Stimulated activated CD4-positive, alpha-beta T cell treated with anti-CD3 and anti-CD28 coated beads, Interleukin-1b, Interleukin-23, amount 100 ng/mL, for 48 hours (primary cell): ENCODE measurements at places on chromosomes 4 and X.

DNA sequence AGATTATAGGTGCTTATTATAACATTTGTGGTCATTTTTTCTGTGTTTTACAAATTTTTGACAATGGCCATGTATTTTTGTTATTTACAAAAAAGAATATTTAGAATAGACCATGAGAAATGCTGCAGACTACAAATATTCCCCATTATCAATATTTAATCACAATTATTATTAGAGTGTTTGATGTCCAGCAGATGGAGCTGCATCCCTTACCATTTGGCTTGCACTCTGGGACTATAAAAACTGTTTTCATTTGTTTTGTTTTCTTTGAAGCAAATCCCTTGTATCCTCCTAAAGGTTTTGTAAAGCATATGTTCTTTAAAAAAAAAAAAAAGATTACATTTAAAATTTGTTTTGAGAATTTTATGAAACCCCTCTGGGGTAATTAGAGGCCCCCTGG is 85.6 kb upstream of the CXorf66 start:
- DNase-seq = no peak

DNA sequence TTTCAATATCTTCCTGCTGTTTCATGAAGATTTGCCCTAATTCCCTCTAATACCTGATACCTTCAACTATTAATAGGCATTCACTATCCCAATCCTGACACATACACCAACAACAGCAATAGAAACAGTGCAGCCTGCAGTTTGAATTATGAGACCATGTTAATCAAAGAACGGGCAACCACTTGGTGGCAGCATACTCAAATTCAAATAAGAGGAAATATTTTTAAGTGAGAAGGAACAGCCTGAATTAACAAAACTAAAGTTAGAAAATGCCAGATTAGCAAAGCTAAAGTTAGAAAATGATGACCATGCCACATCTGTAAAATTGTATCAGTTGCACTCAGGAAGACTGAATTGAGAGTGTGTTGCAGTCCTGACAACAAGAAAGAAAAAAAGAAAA is 204.9 kb downstream of the SMARCA1 start:
- DNase-seq = no peak

GRCh38 chr4:183987987-183988392 is 82.9 kb downstream of the STOX2 start:
- DNase-seq = no peak

GRCh38 chrX:46587158-46587557 is 13.6 kb downstream of the CHST7 start:
- DNase-seq = no peak

GRCh38 chr4:142331646-142332045 is 514.5 kb downstream of the INPP4B start:
- no peak for DNase-seq

GRCh38 chr4:74322301-74322700 is 14.0 kb downstream of the EPGN start:
- no peak for DNase-seq

DNA sequence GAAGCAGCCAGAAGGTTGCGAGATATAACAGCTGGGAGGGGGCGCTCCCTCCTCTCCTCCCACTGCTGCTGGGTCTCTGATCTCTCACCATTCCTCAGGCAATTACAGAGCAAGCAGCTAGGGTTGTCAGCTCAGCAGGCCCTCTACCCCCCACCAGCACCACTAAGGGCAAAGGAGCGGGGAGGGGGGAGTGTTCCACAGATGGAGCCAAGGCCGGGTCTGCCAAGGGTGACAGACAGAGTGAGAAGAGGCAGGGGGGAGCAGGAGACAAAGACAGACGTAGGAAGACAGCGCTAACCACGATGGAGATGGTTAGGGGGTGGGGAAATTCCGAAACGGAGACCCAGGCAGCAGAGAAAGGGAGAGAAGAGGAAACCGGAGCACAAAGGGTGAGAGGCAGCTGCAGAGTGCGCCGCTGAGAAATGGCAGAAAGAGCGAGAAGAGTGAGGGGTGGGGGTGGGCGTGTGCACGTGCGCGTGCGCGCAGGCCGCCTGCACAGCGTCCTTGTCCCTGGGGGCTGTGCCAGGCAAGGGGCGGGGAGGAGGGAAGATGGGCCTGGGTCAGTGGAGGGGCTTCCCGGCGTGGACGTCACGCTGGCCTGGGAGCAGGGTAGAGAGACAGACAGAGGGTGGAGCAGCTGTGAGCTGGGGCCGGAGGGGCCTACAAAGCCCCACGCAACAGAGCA is 6.9 kb downstream of the L1CAM start:
- no peak for DNase-seq

GRCh38 chr4:27428661-27429060 is 568.0 kb downstream of the STIM2 start:
- no peak for DNase-seq

GRCh38 chrX:119067023-119067739 is 5.6 kb upstream of the CT47C1 start:
- DNase-seq = peak; percentile 43

DNA sequence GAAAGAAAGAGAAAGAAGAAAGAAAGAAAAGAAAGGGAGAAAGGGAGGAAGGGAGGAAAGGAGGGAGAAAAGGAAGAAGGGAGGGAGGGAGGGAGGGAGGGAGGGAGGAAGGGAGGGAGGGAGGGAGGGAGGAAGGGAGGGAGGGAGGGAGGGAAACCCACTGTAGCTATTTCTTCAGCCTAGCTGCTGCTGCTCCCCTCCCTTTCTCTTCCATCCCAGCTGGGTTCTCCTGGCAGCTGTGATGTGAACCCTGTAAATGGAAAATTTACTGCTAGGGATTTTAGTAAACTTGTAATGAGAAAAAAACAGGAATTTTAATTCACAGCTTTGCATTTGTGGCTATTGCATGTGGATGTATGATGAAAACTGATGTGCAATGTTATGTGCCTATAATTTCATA is 8.0 kb downstream of the NR0B1 start:
- no peak for DNase-seq

- no peak for DNase-seq
Measured at GRCh38 chr4:117357437-117357836, 272.1 kb upstream of the TRAM1L1 start.

DNA sequence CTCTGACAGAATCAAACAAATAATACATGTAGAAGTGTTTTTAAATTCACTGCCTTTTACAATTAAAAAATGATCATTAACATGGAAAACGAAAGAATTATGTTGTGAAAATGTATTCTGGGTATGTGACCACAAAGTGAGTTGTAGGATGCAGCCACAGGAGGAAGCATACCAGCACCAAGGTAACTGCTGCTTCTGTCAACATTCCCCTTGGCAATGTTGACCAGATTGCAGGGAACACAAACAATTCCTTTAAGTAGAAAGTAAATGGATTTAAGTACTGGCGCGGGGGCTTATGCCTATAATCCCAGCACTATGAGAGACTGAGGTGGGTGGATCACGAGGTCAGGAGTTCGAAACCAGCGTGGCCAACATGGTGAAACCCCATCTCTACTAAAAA is 1877.9 kb upstream of the PCDH7 start:
- DNase-seq = no peak

GRCh38 chrX:39755143-39756032 is 342.4 kb downstream of the BCOR start:
- DNase-seq = no peak

DNA sequence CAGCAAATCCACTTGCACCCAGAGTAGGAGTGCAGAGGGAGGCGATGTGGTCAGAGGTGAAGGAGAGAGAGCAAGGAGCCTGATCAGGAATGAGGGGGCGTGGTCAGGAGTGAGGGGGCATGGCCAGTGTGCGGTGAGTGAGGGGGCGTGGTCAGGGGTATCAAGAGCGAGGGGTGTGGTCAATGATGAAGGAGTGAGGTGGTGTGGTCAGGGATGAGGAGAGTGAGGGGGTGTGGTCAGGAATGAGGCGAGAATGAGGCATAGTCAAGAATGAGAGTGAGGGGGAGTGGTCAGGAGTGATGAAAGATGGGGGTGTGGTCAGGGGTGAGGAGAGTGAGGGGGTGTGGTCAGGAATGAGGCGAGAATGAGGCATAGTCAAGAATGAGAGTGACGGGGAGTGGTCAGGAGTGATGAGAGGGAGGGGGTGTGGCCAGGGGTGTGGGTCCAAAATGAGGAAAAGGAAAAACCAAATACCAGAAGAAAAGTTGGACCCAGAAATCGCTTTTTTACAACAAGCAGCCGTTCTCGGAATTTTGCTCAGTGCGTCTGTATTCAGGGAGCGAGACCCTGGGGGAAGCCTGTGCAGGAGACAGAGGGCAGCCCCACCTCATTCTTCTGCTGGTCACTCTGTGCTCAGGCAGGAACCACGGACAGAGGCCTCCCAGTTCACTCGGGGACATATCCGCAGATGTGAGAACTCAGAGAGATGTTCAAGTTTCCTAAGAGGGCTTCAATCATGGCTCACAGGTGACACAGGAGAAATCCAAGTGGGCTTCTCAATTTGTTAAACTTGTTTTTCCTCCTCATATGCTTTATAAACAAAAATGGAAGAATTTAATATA is 47.5 kb downstream of the MAGEA1 start:
- peak; percentile 7 for DNase-seq

- no peak for DNase-seq
Measured at GRCh38 chr4:74716436-74716765, 77.9 kb downstream of the BTC start.

DNA sequence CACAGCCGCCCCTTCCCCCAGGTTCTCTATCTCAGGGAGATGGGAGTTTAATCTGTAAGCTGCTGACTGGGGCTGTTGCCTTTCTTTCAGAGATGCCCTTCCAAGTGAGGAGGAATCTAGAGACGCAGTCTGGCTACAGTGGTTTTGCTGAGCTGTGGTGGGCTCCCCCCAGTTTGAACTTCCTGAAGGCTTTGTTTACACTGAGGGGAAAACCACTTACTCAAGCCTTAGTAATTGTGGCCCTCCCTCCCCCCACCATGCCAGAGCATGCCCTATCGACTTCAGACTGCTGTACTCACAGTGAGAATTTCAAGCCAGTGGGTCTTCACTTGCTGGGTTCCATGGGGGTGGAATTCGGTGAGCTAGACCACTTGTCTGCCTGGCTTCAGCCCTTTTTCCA is 131.3 kb downstream of the FAAH2 start:
- DNase-seq = no peak

GRCh38 chrX:138897621-138898492 is 186.3 kb upstream of the FGF13 start:
- no peak for DNase-seq

DNA sequence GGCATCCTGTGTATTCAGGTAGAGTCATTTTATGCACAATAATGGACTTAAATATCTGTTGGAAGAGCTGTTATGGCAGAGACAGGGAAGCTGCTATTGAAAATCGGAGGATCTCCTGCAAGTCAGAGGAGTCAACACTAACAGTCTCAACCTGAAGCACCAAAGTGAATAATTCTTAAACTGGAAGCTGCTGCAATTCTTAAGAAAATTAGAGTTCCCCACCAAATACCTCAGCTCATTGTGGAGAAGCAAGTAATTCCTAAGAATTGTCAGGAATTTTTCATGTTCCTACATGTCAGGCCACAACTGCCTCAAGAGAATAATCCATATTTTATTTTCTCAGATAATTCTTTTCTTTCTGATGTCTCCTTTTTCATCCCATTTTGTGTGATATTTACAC is 892.6 kb upstream of the LCORL start:
- no peak for DNase-seq

DNA sequence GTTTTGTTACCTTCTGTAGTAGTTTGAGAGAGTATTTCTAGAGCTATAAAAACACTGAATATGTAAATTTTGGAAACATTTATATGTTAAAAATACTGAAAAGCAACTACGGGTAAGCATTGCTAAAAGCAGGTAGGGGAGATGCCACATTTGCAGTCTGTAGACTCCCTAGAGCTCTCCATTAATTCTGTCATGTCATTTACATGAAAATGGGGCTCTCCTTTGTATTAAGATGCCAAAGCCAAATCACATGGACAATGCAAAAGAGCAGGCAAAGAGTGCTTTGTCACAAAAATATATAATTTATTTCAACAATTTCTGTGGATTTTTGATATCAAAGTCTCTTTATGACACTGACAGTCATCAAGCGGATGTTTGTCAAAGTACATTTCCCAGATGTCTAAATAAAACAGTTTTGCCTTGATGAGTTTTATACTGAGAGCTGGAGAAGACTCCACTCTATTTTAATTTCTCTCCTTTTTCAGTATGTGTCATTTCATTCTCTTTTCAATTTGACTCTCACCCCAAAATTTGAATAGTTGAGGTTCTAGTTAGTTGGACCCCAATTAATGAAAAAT is 51.8 kb downstream of the LDB2 start:
- DNase-seq = no peak

GRCh38 chr4:163631288-163631687 is 136.8 kb downstream of the TMA16 start:
- no peak for DNase-seq

- no peak for DNase-seq
Measured at GRCh38 chrX:138788771-138789170, 77.3 kb upstream of the FGF13 start.

DNA sequence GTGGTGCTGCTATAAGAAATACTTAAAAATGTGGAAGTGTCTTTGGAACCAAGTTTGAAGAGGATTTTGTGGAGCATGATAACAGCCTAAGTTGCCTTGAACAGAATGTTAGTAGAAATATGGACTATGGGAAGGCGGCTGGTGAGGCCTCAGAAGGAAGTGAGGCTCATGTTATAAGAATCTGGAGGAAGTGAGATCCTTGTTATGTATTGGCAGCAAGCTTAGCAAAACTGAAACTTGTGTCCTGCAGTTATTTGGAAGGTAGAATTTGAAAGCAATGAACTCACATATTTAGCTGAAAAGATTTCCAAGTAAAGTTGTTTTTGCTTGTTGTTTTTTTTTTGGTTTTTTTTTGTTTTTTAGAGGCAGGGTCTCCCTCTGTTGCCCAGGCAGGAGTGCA is 13.6 kb upstream of the MED14 start:
- DNase-seq = no peak

DNA sequence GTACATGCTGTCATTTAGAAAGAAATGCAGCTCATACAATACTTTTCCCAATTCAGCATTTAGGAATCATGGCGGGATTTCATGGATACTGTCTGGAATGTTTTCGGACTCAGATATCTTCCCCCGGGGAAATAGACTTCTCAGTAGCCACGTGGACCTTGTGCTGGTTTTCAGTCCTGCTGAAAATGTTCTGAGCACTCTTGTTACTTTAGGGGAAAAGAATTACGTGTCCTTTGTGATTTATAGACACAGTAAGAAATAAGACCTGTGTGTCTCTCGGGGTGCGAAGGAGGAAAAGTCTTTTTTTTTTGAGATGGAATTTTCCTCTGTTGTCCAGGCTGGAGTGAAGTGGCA is 3.8 kb downstream of the CD99 start:
- no peak for DNase-seq

DNA sequence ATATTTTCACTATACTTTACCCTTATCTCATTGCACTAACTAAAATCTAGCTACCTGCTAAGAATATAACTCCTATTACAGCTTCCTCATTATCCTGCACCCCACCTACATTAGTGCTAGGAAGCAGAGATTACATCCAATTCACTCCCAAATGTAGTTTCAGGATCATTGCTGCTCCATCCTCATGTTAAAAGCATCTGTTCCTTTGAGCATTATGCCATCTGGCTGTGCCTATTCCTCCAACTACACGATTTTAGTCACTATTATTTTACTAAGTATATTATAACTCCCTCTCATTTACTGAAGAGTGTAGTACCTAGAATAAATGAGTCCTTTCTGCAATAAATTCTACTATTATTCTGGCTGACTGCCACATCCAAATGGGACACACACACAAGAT is 1586.9 kb downstream of the TECRL start:
- no peak for DNase-seq

GRCh38 chr4:146407257-146407656 is 114.5 kb downstream of the SLC10A7 start:
- DNase-seq = no peak
